ENCODE measurements at places on chromosomes 2 and 18.

DNA sequence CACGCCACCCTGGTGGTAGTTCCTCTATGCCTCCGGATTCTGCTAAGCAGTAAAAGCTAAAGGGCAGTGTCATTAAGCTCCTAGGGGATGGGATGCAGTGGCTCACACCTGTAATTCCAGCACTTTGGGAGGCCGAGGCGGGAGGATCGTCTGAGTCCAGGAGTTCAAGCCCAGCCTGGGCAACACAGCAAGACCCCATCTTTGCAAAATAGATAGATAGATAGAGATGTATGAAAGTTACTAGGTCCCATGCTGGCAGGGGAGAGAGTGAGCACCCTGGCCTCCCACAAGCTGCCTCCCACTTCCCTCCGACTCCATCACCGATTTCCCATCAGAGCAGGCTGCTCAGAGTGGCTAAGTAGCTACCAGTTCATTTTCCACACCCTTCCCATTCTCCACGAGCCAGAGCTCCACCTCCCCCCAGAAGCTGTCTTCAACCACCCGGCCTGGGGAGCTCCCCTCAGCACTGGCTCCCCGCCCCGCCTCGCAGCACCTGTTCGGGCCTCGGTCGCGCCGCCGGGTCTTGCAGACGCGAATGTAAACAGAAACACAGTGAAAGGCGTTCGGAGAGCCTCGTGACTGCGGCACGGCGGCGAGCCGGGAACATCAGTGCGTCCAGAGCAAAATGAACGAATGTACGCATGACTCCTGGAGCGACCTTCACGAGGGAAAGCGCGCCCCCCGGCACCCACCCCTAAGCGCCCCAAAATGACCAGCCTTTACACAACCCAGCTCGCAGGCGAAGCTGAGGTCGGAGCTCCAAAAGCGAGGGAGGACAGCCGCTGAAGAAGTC, 598 bp upstream of the CEP68 start:
- no peak for DNase-seq

- no peak for DNase-seq
Measured at GRCh38 chr2:231321021-231321420, 74.5 kb upstream of the B3GNT7 start.

DNA sequence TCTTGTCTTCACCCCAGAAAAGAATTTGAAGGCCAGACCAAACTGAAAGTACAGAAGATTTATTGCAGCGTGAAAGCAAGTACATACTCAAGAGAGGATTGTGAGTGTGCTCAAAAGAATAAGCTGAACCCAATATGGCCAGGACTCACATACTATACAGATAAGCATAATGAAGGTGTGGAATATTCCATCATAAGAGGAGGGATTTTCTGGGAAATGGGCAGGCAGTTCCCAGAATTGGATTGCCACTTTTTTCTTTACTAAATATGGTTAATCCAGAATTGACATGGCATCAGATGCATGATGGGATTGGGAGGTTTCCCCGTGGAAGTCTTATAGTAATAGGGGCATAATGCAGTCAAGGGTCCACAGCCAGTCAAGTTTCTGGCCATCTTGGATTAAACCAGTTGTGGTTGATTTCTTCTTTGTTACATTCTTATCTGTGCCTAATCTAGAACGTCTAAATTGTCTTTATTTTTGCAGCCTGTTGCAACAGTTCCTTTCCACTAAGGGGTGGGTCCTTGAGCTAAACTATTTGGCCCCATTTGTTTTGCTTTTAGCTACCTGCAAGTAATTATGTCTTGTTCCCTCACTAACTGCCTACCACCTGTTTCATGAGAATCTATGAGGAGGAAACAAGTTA, 9.0 kb downstream of the SP140L start:
- DNase-seq, result no peak

DNA sequence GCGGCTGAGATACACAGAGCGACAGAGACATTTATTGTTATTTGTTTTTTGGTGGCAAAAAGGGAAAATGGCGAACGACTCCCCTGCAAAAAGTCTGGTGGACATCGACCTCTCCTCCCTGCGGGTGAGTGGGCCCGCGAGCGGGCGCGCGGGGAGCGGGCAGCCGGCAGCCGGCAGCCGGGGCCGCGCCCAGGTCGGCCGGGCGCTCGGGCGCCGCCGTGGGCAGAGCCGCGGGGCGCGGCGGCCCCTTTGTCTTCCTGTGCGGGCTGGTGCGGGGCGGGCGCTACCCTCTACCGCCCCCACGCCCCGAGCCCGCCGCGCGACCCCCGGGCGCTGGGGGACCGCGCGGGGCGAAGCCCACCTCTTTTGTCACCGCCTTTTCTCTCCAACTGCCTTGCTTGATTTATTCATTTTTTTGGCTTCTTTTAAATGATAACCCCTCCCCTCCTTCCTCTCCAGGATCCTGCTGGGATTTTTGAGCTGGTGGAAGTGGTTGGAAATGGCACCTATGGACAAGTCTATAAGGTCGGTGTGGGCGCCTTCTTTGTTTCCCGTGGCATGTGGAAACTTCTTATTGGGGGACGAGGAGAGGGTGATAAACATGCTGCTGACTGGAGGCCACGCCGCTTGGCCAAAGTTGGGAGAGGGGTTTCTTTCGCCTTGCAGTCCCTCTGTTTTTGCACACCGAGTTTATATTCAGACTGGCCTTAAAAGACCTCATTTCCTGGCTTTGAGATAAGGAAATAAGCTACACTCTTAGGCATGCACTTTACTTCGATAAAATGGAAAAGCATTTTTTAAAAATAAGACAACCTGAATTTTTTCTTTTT, 722 bp downstream of the MAP4K4 start:
- DNase-seq, result no peak

DNA sequence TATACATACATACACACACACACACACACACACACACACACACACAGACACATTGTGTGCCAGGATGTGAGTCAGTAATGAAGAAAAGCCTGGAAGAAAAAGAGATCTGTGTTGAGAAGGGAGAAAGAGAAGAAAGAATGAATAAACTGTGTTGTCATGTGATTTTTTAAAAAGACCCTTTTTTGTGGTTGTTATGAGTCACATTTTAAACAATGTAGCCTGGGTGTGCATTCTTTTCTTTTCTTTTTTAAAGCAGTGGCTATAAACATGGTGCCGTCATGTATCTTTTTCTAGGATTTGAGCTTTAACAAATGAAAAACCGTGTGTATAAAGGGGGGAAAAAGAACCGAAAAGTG, 87.2 kb downstream of the NRP2 start:
- DNase-seq, result no peak
